ENCODE measurements at places on chromosomes 12 and 14. TPM values are rescaled to one million over a fixed set of nuclear protein-coding genes. Genes with fewer than 3 reads are reported as not detected.

- no peak for DNase-seq
Observed at GRCh38 chr14:101233391-101233790, 327.9 kb upstream of the DIO3 start.

The WDR89 gene
- 2.0 TPM for polyA plus RNA-seq

The KLHDC2 gene
- polyA plus RNA-seq = 66.1 TPM

DNA sequence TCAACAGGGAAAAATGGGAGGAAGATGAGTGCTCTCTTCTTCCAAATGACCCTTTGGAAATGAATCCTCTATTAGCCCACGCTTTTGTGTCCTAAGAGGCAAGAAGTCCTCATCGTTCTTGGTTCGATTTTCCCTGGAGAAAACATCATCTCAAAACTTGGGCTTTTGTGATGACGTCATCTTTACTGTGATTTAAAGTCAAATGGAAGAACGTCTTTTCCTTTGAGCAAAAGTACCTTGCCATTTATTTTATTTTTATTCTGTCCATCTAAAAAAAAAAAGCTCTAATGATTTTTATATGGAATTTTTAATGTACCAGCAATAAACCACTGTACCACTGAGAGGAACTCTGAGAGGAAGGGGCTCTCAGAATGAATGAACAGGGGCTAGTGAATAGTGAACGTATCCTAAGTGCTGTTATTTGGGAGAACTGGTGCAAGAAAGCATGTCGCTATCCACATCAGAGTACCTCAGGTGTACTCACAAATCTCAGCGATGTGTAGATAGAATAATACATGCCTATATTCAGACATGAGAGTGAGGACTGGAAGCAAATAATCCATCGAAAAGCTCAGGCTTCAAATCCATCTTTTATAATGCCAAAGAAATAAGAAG lies 124.8 kb downstream of the HMGA2 start:
- no peak for DNase-seq

- DNase-seq = no peak
Observed at GRCh38 chr12:65595016-65595560, 229.2 kb upstream of the HMGA2 start.

DNA sequence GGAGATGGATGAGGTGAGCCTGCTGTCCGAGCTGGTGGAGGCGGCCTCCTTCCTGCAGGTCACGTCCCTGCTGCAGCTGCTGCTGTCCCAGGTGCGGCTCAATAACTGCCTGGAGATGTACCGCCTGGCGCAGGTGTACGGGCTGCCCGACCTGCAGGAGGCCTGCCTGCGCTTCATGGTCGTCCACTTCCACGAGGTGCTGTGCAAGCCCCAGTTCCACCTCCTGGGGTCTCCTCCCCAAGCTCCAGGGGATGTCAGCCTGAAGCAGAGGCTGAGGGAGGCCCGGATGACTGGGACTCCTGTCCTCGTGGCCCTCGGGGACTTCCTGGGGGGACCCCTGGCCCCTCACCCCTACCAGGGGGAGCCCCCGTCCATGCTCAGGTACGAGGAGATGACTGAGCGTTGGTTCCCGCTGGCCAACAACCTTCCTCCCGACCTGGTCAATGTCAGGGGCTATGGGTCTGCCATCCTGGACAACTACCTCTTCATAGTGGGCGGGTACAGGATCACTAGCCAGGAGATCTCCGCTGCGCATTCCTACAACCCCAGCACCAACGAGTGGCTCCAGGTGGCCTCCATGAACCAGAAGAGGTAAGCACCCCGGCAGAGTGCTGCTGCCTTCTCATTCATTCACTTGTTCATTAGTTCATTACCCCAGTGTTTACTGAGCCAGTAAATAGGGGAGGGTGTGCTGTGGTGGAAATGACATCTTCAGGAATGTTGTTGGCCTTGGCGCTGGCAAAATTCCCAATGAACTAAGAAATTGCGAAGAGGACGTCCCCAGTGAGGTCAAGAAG lies 774 bp upstream of the MANSC4 start:
- no peak for DNase-seq

GRCh38 chr12:2647186-2647585 lies 147.6 kb upstream of the FKBP4 start:
- no peak for DNase-seq

DNA sequence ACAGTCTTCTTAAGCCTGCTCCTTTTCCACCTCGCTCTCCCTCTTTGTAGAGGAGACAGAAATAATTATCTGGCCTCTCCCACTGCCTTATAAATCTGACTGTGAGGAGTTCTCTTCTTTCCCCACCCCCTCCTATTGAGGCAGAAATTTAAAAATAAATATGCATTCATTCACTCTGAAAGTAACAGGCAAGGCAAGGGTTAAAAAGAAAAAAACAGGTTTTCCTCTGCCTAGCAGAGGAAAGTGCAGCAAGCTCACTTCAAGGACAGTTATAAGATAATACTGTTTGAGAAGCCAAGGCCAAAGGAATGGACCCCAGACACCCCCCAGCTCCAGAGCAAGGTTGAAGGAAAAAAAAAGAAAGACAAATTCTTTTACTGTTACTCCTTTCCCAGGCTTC lies 56.3 kb downstream of the DHRS2 start:
- DNase-seq = no peak

- no peak for DNase-seq
Observed at GRCh38 chr12:64009321-64010068, 165.0 kb downstream of the SRGAP1 start.

DNA sequence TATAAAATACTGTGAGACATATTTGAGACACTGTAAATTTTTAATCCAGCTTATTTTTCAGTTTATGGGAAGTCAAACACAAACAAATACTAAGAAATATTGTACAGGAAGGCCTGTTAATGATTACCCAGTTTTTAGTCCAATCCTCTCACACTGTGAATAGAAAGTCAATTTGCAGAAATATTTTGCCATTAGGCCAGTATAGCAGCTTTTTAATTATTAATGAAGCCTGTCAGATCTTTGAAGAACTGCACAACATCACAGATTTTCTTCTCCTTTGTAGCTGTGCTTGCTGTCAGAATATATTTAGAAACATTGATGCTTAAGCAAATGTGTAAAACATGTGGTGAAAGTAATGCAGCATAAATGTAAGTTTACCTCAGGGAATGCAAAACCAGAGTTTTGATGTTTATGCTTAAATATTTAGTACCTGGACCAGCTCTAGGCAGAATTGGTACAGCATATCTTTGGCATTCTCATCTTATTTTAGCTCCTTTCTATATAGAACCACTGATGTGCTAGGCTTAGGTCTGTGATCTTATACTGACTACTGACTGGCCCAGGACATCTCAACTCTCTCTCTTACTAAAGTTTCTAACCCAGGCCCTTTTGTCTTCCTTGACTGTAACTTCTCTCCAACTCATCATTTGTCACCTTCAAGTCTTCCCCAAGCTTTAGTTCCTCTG lies 230.8 kb upstream of the NAV3 start:
- no peak for DNase-seq

DNA sequence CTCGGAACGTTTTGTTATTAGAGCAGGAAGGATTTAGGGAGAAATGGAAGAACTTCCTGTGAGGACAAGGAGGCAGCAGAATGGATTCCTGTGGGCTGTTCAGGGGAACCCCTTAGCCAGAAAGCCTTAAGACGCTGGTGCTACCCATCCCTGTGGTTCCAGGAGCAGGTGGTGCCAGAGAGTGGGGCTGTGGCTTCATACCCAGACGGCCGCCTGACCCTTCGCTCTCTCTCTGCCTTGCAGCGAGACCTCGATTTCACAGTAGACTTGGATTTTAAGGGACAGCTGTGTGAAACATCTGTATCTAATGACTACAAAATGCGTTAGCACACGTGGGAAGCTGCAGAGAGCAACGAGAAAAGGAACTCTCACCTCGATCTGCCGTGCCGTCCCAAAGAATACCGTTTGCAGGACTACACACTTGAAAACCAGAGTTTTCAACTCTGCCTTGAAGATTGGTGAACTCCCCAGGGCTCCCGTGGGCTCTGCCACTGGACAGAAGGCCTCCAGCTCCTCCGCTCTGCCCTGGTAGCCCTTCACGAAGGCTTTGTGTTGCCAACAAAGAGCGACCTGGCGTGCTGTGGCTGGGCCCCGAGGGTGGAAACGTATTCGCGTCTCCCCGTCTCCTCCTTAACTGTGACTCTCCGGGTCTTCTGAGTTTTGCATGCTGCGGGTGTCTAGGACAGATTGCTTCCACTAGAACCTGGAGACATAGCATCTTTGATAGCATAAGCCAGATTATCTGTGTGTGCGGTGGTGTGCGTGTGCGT lies 102.0 kb downstream of the PRMT8 start:
- no peak for DNase-seq

DNA sequence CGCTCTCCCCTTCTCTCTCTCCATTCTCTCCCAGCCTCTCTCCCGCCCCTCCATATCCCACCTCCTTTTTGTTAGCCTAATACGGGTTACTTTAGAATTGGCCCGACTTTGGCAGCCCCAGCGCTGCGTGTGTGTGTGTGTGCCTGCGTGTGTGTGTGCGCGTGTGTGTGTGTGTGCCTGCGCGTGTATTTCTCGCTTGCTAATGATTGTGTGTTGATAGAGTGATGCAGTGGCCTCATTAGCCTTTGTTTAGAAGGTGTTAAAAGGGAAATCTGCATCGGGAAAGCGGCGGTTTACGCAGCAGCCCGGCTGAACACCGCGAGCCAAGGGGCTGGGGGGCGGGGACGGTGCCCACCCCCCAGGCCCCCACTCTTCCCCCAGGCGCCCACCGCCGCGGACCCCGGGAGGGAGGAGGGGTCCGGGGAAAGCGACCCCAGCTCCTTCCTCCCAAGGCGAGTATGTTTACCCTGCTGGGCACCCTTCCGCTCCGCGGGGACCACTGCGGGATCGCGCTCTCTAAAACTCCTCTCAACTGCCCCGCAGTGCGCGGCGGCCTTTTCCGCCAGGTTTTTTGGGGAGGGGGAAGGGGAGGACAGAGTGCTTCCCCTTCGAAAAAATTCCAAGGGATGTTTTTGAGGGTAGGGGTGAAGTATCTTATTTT lies 6.8 kb upstream of the LHX5 start:
- no peak for DNase-seq

DNA sequence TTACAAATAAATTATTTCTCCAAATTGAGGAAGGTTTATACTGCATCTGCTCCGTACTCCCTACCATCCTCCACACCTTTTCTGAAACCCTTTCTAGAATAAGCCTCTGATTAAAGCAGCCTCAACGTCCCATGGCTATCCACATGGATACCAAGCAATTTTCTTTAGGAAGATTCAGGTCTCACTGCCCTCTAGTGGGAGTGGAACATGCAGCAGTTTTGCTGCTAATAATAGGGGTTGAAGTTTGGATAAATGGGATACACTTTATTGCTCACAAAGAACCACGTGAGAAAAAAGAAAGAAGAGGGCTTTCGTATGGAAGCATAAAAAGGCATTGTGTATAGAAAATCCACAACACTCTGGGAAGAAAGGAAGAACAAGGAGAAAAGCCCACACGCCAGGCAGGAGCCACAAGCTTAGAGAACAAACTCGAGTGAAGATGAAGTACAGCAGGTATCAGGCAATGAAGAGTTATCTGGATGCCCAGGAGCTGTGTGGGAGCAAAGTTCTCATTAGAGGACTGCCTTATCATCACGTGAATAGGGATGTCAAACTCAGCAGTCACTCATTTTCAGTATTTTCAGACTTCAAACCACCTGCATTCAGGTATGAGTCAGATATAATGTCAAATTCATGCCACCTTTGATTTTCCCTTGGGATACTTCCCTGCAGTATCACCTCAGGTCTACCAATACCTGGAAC lies 45.8 kb downstream of the CCER1 start:
- DNase-seq = no peak

All from BJ (cell line).